ENCODE measurements at places on chromosomes 2 and 18. TPM values are rescaled to one million over a fixed set of nuclear protein-coding genes. Genes with fewer than 3 reads are reported as not detected.

DNA sequence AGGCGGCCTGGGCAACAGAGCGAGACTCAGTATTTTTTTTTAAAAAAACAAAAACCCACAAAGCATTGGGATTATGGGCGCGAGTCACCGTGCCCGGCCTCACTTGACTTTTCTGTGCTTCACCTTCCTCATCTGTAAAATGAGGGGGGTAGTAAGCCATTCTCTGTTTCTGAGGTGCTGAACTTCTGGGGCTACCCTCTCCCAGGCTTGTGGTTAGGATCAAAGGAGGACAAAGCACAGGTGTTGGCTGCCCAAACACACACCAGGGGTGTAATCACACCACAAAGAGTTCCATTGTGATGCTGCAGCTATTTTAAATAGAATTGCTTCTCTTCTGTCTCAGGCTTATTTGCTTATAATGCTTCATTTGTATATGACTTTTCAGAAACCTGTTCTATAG is 35.8 kb upstream of the INHBB start:
- DNase-seq: no peak

GRCh38 chr2:83234246-83234645 is 1224.8 kb downstream of the SUCLG1 start:
- no peak for DNase-seq

GRCh38 chr2:170321526-170321925 is 143.6 kb downstream of the MYO3B start:
- DNase-seq: no peak

DNA sequence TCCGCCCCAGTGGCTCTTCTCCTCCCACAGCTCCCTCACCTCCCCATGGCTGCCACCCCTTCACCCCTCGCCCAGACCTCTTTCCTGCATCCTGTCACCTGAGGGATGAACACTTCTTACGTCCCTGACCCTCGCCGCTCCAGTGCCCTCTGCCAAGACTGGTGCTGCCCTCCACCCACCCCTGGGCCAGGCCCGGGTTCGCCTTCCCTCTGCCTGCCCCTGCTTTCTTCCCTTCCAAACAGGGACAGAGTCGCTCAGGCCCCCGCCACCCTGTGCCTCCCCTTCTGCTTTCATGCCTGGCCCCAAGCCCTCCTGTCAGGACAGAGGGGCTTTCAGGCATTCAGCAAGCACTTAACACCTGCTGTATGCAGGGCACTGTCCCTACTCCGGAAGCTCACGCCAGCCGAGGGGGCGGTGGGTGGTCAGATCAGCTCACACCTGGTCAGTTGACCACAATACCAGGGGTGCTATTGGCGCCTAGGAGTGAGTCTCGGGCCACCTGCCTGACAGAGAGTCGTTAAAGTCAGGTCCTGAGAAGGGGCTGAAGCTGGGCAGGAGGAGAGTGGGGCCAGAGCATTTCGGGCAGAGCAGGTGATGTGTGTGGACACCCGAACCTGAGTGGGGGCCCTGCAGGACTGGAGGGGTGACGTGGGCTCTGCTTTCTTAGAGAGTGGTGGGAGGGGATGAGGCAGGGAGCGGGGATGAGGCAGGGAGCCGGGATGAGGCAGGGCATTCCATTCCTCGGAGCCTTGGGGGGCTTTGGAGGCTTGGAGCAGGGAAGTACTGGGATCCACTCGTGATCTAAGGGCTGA is 26.0 kb upstream of the HPCAL1 start:
- DNase-seq: no peak

Gene MYO1B
- total RNA-seq: 74.7 TPM
